GM04503 (cell line): ENCODE measurements at places on chromosomes 6 and 20.

DNA sequence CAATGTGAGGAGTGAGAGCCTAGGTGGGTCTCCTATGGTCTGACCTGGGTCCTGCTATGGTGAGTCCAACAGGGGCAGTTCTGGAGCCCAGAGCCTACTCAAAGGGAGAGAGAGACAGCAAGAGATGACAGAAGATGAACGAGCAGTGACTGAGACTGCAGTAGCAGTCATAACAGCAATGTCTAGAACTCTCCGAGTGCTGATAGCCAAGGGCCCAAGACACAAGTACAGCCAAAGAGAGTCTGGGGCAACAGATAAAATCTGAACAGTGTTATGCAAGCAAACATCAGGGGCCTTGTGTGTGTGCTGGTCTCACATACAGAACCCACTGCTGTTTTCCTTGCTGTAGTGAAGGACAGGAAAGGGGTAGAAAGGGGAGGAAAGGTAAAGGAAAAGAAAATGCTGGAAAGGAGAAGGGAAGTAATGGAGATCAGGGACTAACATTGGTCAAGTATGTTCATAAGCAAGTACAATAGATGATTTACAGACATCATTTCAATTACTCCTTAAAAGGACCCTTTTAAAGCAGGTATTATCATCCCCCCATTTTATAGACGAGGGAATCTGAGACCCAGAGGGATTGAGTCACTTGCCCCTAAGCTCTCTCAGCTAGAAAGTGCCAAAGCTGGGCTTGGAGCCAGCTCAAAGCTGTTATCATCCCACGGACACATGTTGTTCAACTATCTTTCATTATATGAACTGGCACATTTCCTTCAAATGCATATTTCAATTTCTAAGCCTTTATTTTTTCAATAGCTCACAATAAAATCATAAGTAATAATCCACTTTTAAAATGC, 182.3 kb upstream of the RAB32 start:
- DNase-seq = peak; percentile 11

DNA sequence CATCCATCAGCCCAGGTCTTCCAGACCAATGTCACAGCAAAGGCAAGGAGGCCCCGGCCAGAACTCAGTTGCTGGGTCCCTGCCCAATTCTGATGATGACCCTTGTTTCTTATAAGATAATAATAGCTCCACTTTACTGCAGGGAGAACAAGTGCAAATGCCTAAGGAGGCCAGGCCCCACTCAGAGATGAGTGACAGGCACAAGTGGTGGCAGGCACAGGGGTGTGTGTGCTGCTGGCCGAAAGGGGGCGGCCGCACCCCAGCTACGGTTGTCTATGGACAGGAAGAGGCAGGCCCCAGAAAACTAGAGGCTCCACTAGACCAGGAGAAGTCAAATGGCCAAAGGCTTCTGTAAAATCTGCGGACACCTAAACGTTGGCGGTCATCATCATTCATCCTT, 28.6 kb downstream of the GNAS-AS1 start:
- no peak for DNase-seq

DNA sequence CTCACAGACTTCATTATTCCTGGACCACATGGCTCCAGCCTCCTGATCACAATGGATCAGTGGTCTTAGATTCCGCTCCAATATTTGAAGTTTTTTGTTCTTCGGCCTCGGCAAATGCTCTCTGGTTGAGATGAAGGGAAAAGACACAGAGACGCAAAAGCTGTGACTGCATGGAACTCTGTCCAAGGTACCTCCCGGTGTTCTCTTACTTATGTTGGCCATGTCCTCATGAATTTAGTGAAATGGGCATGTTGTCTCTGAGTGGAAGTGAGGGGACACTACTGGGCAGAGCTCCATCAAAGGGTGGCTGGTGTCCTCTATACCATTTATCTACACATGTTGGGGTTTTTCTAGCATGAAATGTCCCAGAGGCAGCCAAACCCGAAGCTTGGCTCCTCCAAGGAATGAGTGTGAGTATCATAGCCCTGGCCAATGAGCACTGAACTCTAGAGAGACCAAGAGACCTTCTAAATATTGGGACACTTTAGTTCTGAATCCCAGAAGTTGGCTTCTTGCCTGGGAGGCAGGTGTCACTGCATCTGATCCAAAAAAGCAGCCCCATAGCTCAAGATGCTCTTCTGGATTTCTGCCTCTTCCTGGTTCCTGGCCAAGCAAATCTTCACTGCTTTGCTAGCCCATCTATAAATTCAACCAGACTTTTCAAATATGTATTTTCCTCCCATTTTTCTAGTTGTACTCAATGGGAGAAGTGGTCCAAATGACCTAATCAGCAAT, 34.1 kb downstream of the HLA-G start:
- DNase-seq = no peak

DNA sequence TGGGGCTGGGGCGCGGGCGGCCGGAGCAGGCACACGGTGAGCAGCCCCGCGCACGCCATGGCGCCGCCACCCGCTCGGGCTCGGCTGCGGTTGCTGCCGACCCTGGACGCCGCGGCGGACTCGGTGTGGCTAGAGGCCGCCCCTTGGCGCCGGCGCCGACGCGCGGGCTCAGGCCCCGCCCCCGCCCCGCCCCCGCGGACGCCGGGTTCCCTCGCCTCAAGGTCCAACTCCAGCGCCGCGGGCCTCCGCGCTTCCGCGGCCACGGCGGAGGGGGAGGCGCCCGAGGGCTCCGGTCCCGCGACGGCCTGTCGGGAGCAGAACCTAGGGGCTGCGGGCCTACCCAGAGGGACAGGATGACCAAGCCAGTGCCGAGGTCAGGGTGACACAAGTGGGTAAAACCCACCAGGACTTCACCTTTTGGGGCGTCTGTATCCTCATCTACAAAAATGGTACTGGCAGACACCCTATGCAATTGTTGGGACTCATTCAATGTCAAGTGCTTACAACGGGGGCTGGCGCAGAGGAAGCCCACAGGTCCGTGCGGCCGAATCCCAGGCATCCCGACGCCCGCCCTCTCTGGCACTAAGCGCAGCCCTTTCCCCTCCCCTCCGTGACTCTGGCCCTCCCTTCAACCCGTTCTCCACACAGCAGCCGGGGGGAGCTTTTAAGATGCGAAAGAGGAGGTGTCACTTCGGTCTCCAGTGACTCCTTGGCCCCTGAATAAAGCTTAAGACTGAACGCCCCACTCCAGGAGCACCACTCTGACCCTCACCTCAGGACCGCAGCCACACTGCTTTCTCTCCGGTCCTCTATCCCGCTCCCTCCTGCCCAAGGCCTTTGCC, at the start of gene NECAB3:
NECAB3 (minus strand) TSS at position 135 of the 842 bp plus-strand sequence; CDS start at position 59, 76 bp downstream.
- no peak for DNase-seq

DNA sequence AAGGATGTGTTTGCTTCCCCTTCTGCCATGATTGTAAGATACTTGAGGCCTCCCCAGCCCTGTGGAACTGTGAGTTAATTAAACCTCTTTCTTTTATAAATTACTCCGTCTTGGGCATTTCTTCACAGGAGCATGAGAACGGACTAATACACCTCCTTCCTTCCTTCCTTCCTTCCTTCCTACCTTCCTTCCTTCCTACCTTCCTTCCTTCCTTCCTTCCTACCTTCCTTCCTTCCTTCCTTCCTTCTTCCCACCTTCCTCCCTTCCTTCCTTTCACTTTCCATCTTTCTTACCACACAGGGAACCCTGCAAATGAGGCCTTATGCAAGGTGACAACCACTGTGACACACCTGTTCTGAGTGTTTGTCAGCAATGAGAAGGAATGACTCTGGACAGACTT, 141.3 kb upstream of the EXOC2 start:
- DNase-seq = no peak

GRCh38 chr6:150654608-150655007, 54.9 kb downstream of the PLEKHG1 start:
- no peak for DNase-seq

DNA sequence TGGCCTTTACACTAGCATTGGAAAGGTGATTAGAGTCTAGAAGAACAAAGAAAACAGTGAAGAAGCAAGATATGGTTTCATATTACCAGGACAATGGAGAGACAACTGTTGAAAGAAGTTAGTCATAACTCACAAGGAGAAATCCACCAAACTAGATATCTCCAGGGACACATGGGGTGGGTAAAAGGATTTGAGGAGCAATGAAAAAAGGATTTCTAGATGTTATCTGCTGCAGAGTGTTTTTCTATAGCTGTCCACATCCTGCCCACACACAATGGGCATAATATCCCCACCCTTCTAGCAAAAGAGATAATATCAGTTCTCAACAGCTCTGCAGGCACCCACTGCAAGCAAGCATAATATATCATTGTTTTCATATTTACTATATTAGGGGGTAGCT, 303.1 kb downstream of the HAO1 start:
- no peak for DNase-seq

DNA sequence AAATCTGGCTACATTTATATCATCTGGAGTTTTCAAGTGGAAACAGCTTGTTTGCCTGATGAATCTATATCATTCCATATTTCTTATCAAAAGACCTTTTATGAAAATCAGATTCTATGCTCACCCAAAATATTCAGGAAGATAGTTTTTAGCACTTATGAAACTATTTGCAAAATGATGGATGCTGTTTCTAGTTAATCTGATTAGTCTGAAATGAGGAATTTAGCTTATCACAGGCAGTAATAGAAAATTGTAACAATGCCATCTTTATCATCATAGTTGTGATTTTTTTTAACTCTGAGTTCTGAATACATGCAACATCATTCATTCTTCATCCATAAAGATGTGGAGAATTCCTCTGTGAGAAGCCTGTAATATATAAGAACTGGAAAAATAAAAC, 229.7 kb downstream of the PLCB1 start:
- DNase-seq = no peak

- no peak for DNase-seq
Measured at GRCh38 chr20:63617092-63617875, 9.6 kb downstream of the GMEB2 start.

- no peak for DNase-seq
Measured at GRCh38 chr6:105588123-105588710, 185.3 kb upstream of the PREP start.

- no peak for DNase-seq
Measured at GRCh38 chr6:63213325-63213724, 2.1 kb downstream of the FKBP1C start.

DNA sequence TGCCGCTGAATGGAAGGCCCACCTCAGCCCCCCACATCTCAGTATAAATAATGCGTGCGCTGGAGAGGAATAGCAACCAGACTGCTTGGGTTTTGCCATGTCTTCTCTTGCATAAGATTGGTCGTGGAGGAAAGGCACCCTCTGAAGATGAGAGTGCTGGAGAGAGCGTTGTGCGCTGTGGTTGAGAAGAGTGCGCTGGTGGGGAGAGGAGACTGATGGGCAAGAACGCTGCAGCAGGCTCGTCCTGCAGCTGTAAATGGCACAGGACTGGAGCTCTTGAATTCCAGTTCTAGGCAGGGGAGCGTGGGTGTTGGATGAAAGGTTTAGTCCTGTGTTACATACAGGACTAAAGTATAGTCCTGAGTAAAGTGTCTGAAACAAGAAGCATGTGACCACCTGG, 51.5 kb downstream of the RPRD1B start:
- no peak for DNase-seq

- DNase-seq = no peak
Measured at GRCh38 chr20:54140927-54141566, 32.7 kb downstream of the CYP24A1 start.

DNA sequence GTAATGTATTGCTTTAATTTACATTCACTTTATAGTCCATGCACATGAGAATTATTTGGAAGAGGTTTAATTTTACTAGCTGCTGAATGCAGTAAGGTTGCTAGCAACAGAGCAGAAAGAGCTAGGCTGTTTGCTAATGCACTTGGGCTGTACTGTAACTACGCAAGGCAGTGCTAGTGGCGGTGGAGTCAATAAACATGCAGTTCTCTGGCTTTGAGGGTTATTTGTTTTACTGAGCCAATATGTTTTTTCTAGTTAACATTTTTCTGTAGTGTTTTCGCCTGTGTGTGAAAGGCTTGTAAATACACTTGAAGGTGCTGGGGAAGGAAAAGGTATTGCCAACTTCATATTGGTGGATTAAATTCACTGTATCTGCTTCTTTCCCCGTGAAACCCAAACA, 112.8 kb downstream of the BTBD3 start:
- no peak for DNase-seq

DNA sequence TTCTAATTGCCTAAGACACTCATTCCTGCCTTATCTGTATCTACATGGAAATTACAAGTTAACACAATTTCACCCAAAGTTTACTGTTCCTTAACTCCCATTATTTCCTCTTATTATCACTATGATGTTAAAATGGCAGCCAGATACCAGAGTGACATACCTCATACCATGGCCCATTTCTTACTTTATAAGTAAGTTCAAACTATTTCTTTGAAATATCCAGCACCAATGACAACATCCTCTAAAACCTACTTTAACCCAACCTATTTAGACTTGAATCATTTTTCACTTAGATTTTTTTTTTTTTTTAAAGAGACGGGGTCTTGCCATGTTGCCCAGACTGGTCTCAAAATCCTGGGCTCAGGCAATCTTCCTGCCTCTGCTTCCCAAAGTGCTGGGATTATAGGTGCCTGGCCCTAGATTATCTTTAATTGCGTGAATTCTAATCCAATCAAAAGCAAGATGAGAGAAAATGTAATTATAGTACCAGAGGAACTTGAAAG, 10.0 kb downstream of the REV3L start:
- DNase-seq = no peak

DNA sequence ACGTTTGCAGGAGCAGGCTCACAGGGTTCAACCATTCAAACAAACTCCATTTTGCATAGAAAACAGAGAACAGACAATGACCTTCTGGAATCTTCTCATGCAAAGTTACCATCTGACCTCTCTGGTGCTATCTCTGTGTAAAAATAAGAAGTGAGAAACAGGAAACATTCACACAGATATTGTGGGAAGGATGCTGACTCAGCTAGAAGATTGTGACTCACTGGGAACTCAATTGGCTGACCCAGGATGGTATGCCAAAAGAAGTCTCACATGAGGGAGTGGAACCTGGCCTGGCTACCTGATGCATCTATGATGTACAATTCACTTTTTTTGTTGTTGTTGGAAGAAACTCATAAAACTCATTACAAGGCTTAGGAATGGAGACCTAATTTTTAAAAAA, 61.1 kb upstream of the TBX18 start:
- no peak for DNase-seq

DNA sequence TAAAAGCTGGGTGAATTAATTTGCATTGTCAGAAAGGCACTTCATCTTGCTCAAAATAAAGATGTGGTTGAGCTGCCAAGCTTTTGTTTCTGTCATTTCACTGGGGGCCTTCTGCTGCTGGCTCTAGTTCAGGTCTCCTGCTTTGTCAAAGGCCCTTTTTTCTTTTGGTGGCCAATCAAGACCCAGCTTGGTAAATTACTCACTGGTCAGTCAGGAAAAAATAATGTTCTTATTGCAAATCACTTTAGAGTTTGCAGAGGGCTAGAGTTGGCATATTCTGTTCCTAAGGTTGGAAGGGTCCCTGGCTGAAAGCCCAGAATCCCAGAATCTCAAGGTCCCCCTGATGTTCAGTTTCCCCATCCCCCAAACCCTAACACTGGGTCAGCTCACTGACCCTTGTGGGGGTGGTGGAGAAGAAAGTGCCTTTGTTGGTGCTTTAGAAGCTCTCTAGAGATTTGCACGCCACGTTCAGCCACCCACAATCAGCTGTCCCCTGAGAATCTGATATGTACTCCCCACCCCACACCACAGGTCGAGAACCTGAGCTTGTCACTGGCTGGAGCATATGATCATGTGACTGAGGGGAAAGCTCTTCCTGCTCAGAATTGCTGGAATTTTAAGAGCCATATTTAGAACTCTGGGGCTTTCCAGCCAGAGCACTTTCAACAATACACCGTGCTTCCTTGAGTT, 21.7 kb upstream of the BNIP5 start:
- DNase-seq = no peak
